ENCODE measurements at places on chromosomes 4 and X.

GRCh38 chrX:28177202-28177601, 196.0 kb upstream of the DCAF8L1 start:
- no peak for DNase-seq

DNA sequence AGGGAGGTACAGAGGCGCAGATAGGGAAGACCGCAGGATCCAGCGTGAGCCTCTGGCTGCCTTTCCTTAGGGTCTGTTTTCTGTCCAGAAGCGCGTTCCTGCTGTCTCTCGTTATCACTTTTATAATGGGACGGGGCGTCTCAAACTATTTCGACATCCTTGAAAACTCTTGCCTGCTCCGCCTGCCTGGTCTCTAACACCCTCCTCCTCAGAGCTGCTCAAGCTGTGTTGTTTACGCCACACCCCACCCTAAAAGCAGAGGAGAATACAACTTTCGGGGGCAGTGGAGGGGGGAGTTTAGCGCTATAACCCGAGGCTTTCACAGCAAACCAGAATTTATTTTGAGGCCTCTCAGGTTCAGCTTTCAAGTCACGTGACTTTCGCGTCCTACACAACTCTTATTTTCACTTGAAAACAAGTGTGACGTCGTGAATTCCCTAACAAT, 646 bp upstream of the FAM3A start:
- no peak for DNase-seq

DNA sequence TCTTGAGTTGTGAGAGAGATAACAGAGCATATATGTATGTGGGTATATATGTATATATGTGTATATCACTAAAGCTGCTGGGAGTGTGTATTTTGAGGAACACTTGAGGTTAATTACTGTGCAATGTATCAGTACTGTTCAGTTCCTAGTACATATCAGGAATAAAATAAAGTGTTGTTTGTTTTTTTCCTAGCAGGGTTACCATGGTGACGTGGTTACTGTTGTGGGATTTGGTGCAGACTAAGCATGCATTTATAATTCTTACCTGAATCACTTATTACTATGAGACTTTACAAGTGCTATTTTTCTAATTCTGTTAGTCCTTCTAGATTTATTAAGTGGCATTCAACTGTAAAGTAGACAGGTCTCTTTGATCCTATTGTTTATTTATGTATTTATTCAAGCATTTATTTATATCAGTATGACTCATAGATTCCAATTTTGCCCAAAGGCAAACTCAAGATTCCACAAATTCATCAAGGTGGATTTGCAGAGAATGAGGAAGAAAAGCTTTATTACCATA, 26.9 kb upstream of the BEX4 start:
- DNase-seq, result no peak

- DNase-seq, result no peak
Observed at GRCh38 chr4:140344101-140344500, 29.3 kb upstream of the SCOC start.

DNA sequence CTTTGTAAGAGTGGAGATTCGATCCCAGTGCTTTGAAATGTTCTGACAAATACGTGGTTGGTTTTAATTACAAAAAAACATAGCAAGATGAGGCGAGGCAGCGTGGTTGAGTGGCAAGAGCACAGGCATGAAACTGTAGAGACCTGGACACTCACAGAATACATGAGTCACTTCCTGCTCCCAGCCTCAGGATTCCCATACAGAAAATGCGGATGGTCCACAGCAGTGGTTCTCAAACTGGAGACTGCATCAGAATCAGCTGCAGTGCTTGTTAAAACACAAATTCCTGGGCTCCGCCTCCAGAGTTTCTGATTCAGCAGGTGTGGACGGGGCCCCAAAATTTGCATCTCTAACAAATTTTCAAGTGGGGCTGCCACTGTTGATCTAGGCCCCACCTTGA, 10.1 kb downstream of the OTOP1 start:
- no peak for DNase-seq

- DNase-seq, result no peak
Observed at GRCh38 chrX:12898073-12898472, 8.3 kb upstream of the TLR8 start.

GRCh38 chrX:38870361-38870895, 69.2 kb downstream of the MID1IP1 start:
- DNase-seq, result no peak

DNA sequence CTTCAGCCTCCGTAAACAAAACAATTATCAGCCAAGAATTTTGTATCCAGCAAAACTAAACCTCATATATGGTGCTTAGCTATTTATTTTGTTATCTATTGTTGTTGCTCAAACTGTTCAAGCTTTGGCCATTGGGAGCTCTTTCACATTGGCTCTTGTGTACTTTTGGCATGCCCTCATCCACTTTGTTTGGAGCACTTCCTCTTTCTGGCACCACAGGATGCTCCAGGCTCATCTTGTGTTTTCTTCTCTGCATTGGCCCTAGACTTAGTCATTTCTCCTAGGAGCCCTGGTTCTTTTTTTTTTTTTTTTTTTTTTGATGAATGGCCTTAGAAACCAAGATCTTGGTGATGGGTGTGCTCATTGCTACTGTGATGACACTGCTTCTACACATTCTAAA, 74.5 kb downstream of the DIPK2B start:
- DNase-seq, result no peak

DNA sequence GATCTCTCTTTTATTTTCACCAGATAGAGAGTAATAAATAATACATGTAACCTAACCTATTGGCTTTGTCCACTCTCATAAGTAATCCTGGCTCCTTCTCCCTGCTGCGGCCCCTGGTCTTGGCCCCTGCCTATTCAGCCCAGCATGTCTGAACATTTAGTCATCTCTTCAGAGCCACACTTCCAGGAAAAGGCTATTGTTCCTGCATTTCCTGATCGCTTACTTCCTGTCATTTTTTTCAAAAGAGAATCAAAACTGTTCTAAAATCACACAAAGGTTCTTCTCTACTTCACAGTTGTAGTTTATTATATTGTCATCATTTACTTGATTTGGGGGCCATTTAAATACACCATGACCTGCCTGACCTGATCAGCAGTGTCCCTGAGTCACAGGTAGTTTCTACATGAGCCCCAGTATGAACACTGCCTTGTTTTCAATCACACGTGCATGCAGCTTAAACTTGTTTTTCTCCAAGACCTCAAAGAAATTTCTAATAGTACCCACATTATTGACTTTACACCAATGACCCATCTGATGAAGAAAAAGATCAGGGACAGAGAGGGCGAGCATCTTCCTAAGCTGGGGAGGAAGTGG, 47.4 kb upstream of the KDR start:
- DNase-seq, result no peak

- DNase-seq, result no peak
Observed at GRCh38 chr4:150155391-150155790, 77.1 kb downstream of the DCLK2 start.

DNA sequence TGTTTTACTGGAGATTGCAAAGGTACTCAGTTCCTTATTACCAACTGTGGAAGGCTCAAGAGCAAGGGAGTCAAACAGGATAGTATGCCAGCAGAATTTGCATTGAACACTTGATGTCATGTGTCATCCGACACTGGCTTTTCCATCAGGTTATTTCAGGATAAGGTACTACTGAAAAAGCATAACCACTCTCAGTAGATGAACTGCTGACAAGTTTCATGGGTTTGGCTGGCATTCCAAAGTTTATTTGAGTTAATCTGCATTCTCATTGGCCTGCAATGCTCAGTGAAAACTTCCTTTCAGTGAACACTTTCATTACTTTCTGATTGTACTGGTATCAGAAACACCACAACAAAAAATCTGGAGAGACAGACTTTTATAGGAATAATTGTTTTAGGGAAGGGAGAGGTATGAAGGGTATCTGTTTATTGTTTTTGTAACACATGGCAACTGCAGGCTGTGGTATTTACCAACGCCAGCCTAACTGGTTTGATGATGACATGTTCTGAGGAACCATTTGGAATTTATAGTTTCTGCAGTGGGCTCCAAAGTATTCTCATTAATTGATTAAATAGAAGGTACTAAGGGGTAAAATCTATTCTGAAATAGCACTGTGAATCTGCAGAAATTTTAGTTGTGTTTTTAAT, 345.7 kb upstream of the NR3C2 start:
- no peak for DNase-seq

GRCh38 chr4:151389311-151389710, 19.7 kb upstream of the FHIP1A start:
- no peak for DNase-seq

- no peak for DNase-seq
Observed at GRCh38 chrX:31480696-31481095, 408.9 kb upstream of the FTHL17 start.

GRCh38 chrX:129705377-129705925, 33.3 kb upstream of the XPNPEP2 start:
- no peak for DNase-seq

GRCh38 chrX:111581086-111581485, 69.6 kb downstream of the SERTM2 start:
- no peak for DNase-seq

DNA sequence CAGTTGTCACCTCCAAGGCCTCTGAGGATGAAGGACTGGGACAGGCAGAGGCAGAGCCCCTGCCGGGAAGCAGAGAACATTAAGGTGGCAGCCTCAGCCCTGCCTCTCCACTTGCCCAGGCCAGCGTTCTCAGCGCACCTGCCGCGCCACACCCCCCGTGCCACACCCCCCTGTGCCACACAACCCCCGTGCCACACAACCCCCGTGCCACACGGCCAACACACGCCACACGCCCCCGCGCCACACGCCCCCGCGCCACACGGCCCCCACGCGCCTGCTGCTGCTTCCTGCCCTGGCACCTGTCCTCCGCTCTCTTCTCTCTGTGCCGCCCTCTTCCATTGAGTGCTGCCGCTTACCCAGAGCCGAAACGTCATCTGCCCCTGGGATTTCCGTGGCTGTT, 58.0 kb upstream of the ZFP42 start:
- no peak for DNase-seq

DNA sequence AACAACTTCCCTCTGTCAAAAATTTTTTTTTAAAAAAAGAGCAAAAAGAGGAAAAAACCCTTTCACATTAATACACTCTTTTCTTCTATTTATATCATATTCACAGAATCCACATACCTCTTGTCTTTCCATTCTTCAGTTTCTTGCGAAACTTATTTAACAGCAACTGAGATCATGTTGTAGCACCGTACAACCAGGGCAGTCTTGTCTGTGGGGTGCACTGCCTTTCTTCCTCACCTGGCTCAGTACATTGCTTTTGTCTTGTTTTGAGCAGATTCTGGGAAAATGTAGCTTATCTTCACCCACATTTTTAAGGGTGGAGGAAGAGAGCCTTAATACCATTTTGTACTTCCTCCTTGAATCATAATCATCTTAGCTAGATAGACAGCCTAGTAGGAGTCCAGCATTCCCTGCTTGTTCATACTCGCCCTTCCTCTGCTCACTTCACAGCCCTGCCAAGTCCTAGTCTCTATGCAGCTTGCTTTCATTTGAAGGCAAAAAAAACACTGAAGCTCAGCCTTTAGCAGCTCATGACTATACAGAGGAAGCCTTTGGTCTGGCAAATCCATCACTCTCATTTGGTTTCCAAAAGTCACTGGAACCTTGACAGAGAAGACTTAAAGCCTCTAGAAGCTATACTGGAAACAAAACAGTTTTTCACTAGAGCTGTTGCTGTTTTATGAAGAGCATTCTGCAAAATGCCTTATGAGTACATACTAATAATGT, 140.6 kb upstream of the BANK1 start:
- peak; percentile 71 for DNase-seq

- no peak for DNase-seq
Observed at GRCh38 chrX:110401135-110401534, 42.5 kb downstream of the RTL9 start.

DNA sequence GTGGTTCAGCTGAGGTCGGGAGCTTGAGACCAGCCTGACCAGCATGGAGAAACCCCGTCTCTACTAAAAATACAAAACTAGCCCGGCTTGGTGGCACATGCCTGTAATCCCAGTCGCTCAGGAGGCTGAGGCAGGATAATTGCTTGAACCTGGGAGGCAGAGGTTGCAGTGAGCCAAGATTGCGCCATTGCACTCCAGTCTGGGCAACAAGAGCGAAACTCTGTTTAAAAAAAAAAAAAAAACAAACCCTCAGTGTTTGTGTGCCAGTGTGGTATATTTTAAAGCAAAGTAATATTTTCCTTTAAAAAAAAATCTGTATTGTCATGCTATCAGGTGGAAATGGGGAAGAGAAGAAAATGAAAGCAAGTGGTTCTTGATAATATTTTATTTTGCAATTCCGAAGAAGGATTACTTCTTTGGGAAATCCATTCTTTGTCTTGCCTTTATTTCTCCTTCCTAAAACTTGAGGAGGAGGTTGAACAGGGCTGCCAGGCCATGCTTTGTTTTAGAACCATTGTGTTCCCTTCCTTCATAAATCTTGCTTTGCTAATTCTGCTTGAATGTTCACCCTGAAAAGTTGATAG, 14.4 kb downstream of the ALG13 start:
- DNase-seq, result no peak

GRCh38 chrX:139179592-139179991, 350.9 kb upstream of the F9 start:
- DNase-seq, result no peak

DNA sequence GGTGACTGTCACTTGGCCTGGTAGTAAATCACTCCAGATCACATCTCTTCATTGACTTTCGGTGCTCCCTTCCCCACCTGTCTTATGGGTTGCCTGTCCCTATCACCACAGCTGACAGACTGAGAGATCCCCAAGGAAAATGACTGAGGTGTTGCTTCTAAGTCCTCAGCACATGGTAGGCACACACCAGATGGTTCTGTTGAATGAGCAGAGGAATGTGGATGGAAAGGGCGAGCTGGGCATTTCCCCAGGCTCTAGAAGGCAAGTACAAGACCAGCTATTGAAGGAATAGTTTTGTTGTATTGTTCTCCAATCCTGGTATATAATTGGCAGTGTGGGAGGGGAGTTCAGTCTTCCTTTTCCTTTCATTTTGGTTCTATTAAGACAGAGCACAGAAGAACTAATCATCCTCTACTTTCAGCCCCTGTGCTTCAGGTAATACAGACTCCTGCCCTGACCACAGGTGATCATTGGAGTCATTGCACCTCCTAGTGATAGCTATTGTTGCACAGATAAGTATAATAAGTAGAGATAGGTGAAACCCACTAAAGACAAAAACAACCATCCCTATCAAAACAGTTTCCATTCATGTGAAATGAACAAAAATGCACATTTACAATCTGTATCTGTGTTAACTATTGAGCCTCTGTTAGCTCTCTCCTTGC, 158.6 kb downstream of the TRAM1L1 start:
- DNase-seq, result no peak

DNA sequence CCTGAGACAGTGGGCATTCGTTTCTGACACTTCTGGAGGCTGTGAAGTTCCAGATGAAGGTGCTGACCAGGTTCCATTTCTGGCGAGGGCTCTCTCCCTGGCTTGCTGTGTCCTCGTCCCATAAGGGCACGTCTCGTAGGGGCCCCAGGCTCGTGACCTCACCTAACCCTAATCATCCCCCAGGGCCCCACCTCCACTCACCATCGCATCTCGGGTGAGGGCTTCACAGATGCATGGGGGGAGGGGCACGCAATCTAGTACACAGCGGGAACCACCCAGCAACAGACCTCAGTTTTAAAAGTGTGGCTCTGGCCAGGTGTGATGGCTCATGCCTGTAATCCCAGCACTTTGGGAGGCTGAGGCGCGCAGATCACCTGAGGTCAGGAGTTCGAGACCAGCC, 22.1 kb downstream of the PDE6B start:
- no peak for DNase-seq

- no peak for DNase-seq
Observed at GRCh38 chr4:26746802-26747213, 113.8 kb upstream of the STIM2 start.

Data from NCI-H1694 treated with DMSO at 0.1 percent for 48 hours (cell line).